Activated CD4-positive, alpha-beta memory T cell treated with anti-CD3 and anti-CD28 coated beads for 36 hours (primary cell): ENCODE measurements at places on chromosomes 16 and 17. TPM values are rescaled to one million over a fixed set of nuclear protein-coding genes. Genes with fewer than 3 reads are reported as not detected.

GRCh38 chr17:41914358-41914766 lies 4.4 kb downstream of the ACLY start:
- H3K27ac ChIP-seq, result no peak overlapping the region
- H3K4me3 ChIP-seq, result no peak overlapping the region
- no peak for DNase-seq
- peaks cover 26% of the 10 kb centered on the region for H3K4me1 ChIP-seq
- peaks cover 31% of the 10 kb centered on the region for H3K36me3 ChIP-seq
- H3K27me3 ChIP-seq, result no peaks in the 10 kb centered on the region

DNA sequence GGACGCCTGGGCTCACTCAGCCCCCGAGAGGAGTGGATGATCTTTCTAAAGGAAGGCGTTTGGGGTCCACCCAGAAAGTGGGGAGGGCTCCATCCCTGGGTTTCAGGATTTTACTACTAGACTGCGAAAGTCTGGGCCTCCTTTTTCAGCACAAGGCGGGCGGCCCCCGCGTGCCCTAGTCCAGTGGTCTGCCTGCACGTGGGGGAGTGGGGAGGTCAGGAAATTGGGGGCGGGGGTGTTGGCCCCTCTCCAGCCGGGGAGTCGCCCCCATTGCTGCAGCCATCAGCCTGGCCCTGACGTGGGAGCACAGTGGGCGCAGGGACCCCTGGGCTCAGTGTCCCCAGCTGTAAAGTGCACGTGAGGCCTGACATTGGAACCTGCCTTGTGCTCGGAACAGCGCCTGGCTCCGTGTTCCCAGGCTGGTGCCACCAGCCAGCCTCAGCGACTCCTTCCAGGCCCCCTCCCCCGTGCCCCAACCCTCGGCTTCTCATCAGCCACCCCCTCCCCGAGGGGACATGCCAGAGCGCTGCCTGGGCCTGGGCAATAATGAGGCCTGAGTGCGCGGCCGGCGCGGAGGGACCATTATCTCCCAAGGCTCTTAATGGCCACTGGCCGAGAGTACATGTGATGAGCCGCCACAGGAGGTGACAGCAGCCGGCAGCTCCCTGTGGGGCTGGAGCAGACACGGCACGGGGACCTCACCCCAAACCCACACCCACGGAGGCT lies 2.4 kb upstream of the C1QTNF8 start:
- peaks cover 1% of the 10 kb centered on the region for H3K36me3 ChIP-seq
- H3K27ac ChIP-seq, result no peak overlapping the region
- no peaks in the 10 kb centered on the region for H3K4me1 ChIP-seq
- no peak overlapping the region for H3K4me3 ChIP-seq
- no peaks in the 10 kb centered on the region for H3K27me3 ChIP-seq

Gene MYH2
- not detected for total RNA-seq

Gene DLG4
- 7.9 TPM for total RNA-seq

Gene MC1R
- total RNA-seq, result 0.85 TPM
